ENCODE measurements at places on chromosomes 12 and 14.

DNA sequence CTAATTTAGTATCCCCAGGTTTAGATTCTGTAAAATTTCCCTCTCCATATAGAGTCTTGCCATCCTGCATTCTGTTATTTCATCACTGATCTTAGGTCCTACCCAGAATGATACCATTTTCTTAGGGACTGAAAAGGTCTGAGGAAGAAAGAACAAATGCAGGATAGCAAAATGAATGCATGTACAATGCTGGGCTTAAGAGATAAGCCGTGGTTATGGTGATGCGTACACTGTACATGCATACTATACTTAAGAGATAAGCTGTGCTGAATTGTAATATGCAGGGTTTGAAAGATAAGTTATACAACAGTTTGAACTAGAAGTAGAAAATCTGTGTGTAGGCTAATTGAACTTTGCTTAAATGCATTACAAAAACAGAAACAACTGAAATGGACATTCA is 416.2 kb downstream of the C12orf50 start:
- DNase-seq = no peak

- no peak for DNase-seq
These were observed 4.8 kb downstream of the CATSPERB start for GRCh38 chr14:91727121-91727520.

GRCh38 chr12:85740186-85740585 is 96.0 kb downstream of the RASSF9 start:
- DNase-seq = no peak

- no peak for DNase-seq
These were observed 191.8 kb downstream of the MSRB3 start for GRCh38 chr12:65470256-65470655.

DNA sequence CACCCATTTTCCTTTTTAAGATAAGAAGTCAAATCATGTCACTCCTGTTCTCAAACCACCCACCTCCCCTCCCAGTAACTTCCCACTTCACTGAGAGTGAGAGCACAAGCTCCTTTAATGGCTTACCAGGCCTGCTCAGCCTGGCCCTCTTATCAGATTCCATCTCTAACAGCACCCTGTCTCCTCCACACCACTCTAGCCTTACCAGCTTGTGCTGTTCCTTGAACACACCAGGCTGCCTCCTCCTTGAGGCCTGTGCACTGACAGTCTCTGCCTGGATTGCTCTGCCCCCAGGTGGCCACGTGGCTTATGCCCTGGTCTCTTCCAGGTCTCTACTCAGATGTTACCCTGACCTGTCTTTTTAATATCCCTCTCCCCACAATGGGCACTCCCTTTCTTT is 40.1 kb upstream of the EVL start:
- no peak for DNase-seq

DNA sequence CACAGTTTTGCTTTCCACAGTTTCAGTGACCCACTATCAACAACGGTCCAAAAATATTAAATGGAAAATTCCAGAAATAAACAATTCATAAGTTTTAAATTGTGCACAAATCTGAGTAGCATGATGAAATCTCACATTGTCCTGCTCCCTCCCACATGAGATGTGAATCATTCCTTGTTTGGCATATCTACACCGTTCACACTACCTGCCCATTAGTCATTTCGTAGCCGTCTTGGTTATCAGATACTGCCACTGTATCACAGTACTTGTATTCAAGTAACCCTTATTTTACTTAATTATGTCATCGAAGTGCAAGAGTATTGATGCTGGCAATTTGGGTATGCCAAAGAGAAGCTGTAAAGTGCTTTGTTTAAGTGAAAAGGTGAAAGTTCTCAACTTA is 145.3 kb downstream of the SLC5A8 start:
- no peak for DNase-seq
